ENCODE measurements at places on chromosomes 1 and 21. TPM values are rescaled to one million over a fixed set of nuclear protein-coding genes. Genes with fewer than 3 reads are reported as not detected.

The PGLYRP3 gene
- not detected for polyA plus RNA-seq

The ABCA4 gene
- polyA plus RNA-seq, result 1.6 TPM

The LHX8 gene
- not detected for polyA plus RNA-seq

The IL22RA1 gene
- not detected for polyA plus RNA-seq

The KCNJ10 gene
- polyA plus RNA-seq, result 0.69 TPM

The OR6K3 gene
- polyA plus RNA-seq, result not detected

The AMY1C gene
- polyA plus RNA-seq, result not detected

The NES gene
- polyA plus RNA-seq, result 592 TPM

The RGL1 gene
- polyA plus RNA-seq, result 33.0 TPM

The SPATA21 gene
- polyA plus RNA-seq, result not detected

The KIF26B gene
- 3.8 TPM for polyA plus RNA-seq

The FAM72B gene
- polyA plus RNA-seq, result 4.1 TPM

The BRDT gene
- 0.37 TPM for polyA plus RNA-seq

The PROX1 gene
- 11.2 TPM for polyA plus RNA-seq

The GPR153 gene
- 14.6 TPM for polyA plus RNA-seq

The SERTAD4 gene
- 4.9 TPM for polyA plus RNA-seq

The CLCNKB gene
- 0.07 TPM for polyA plus RNA-seq

The HSPA6 gene
- polyA plus RNA-seq, result 0.67 TPM

The DTL gene
- polyA plus RNA-seq, result 16.5 TPM

The F13B gene
- not detected for polyA plus RNA-seq

The AQP10 gene
- polyA plus RNA-seq, result not detected

The LCE1D gene
- polyA plus RNA-seq, result not detected

The FDPS gene
- 116 TPM for polyA plus RNA-seq

The SLC45A1 gene
- 0.59 TPM for polyA plus RNA-seq

The PTPN7 gene
- 0.73 TPM for polyA plus RNA-seq

The RGS18 gene
- 1.2 TPM for polyA plus RNA-seq

The IL12RB2 gene
- polyA plus RNA-seq, result 1.0 TPM

The LRRC7 gene
- polyA plus RNA-seq, result 21.1 TPM

The DENND2D gene
- polyA plus RNA-seq, result 5.1 TPM

The SH3BGR gene
- polyA plus RNA-seq, result 158 TPM

The TMEM200B gene
- polyA plus RNA-seq, result 10.3 TPM

The CACNA1S gene
- polyA plus RNA-seq, result 50.1 TPM

The CR1 gene
- 0.89 TPM for polyA plus RNA-seq

The AVPR1B gene
- 0.43 TPM for polyA plus RNA-seq

The MCOLN3 gene
- 1.6 TPM for polyA plus RNA-seq

The RHOU gene
- polyA plus RNA-seq, result 23.5 TPM

The KRTAP12-3 gene
- polyA plus RNA-seq, result not detected

The C1orf21 gene
- polyA plus RNA-seq, result 56.6 TPM

The IGSF5 gene
- 1.0 TPM for polyA plus RNA-seq

The ATP6V1G3 gene
- polyA plus RNA-seq, result not detected

The TMEM59 gene
- polyA plus RNA-seq, result 158 TPM

The NGF gene
- 5.6 TPM for polyA plus RNA-seq

The PYHIN1 gene
- not detected for polyA plus RNA-seq

The FBLIM1 gene
- 26.4 TPM for polyA plus RNA-seq

The KCNJ9 gene
- 0.04 TPM for polyA plus RNA-seq

The OR2M3 gene
- polyA plus RNA-seq, result not detected

The KLHDC8A gene
- 0.29 TPM for polyA plus RNA-seq

The DENND2C gene
- 6.0 TPM for polyA plus RNA-seq

The LCE2A gene
- polyA plus RNA-seq, result not detected

The HMCN1 gene
- 20.3 TPM for polyA plus RNA-seq

The DISP1 gene
- polyA plus RNA-seq, result 11.8 TPM
